Ovary (tissue), 10 donors: ENCODE measurements at places on chromosomes 1 and 21. TPM values are rescaled to one million over a fixed set of nuclear protein-coding genes. Genes with fewer than 3 reads are reported as not detected.

DNA sequence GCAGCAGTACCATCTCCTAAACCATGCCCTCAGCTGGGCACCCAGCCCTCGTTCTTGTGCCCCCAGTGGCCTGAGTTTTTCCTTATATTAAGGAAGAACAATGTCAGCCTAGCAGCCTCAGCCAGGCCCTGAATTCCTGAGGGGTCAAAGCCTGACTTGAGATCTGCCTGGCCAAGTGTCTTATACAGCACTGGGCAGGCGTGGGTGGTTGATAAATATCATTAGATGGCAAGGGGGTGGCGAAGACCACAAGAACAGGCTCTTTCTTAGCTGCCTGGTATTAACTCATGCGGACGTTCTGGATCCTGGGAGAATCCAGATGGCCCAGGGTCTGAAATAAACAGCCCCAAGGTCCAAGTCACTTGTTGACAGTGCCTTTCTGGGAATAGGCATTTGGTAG is 18.3 kb downstream of the NGF start:
- no peak for DNase-seq
- no peak overlapping the region for H3K4me3 ChIP-seq
- H3K27me3 ChIP-seq = no peaks in the 10 kb centered on the region
- H3K4me1 ChIP-seq = peaks cover 18% of the 10 kb centered on the region

- H3K4me3 ChIP-seq = no peak overlapping the region
- peak overlapping the region; percentile 28 for H3K27ac ChIP-seq
- peak; percentile 75 for DNase-seq
- H3K36me3 ChIP-seq = no peaks in the 10 kb centered on the region
- H3K4me1 ChIP-seq = peaks cover 30% of the 10 kb centered on the region
Measured at GRCh38 chr1:223731133-223731770, 18.9 kb downstream of the CAPN2 start.

RAB3B gene
- 1.7 TPM for total RNA-seq

DNA sequence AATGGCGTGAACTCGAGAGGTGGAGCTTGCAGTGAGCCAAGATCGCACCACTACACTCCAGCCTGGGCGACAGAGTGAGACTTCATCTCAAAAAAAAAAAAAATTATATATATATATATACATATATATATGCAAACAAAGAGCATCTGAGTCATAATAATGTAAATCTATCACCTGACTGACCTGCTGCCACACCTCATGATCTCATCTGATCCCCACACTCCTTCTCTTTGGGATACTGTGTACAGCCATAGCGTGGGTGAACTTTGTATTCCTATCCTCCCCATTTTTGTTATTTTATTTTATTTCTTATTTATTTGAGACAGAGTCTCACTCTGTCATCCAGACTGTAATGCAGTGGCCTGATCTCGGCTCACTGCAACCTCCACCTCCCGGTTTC is 2.6 kb upstream of the HDAC1 start:
- no peak for DNase-seq
- H3K27ac ChIP-seq = no peak overlapping the region
- no peak overlapping the region for H3K4me3 ChIP-seq
- no peaks in the 10 kb centered on the region for H3K4me1 ChIP-seq
- no peaks in the 10 kb centered on the region for H3K27me3 ChIP-seq

- no peaks in the 10 kb centered on the region for H3K4me1 ChIP-seq
- H3K4me3 ChIP-seq = no peak overlapping the region
- H3K27ac ChIP-seq = no peak overlapping the region
- no peaks in the 10 kb centered on the region for H3K27me3 ChIP-seq
- no peaks in the 10 kb centered on the region for H3K36me3 ChIP-seq
- DNase-seq = no peak
Measured at GRCh38 chr1:221157026-221157761, 278.0 kb downstream of the HLX start.

AK5 gene
- total RNA-seq = 0.70 TPM

- no peak for DNase-seq
- no peaks in the 10 kb centered on the region for H3K4me1 ChIP-seq
- no peak overlapping the region for H3K27ac ChIP-seq
- H3K27me3 ChIP-seq = no peaks in the 10 kb centered on the region
- no peak overlapping the region for H3K4me3 ChIP-seq
Measured at GRCh38 chr21:33189824-33190223, 39.9 kb upstream of the IFNAR2 start.

- no peaks in the 10 kb centered on the region for H3K36me3 ChIP-seq
- no peak overlapping the region for H3K27ac ChIP-seq
- no peak overlapping the region for H3K4me3 ChIP-seq
- no peaks in the 10 kb centered on the region for H3K27me3 ChIP-seq
- H3K4me1 ChIP-seq = no peaks in the 10 kb centered on the region
- DNase-seq = no peak
Measured at GRCh38 chr21:36754241-36754898, 55.5 kb downstream of the SIM2 start.

- H3K27ac ChIP-seq = no peak overlapping the region
- H3K4me3 ChIP-seq = no peak overlapping the region
Measured at GRCh38 chr1:53430261-53430660, 28.9 kb upstream of the DMRTB1 start.

DNA sequence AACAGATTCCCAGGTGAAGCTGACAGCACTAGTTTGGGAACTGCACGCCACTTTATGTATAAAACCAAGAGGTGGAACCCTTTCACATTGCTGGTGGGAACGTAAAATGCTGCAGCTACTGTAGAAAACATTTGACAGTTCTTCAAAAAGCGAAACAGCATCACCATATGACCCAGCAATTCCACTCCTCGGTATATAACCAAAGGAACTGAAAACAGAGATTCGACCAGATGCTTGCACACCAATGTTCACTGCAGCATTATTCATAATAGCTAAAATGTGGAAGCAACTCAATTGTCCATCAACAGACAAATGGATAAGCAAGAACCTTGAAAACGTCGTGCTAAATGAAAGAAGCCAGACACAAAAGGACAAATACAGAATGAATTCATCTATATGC is 17.5 kb downstream of the RSPH1 start:
- no peak overlapping the region for H3K27ac ChIP-seq
- DNase-seq = no peak
- no peaks in the 10 kb centered on the region for H3K36me3 ChIP-seq
- no peaks in the 10 kb centered on the region for H3K4me1 ChIP-seq

DNA sequence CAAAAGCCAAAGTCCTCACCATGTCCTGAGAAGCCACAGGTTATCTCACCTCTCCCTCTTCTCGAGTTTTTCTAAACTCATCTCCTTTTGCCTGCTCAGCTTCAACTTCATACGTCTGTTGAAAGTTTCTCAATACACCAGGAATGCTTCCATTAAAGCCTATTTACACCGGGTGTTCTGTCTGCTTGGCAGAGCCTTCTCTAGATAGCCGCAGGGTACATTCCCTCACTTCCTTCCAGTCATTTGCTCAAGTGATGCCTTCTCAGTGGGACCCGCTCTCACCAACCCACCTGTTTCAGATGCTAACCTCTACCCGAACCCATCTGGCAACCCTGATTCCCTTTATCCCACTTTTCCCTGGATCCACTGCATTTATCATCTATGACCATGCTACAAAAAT is 257.0 kb upstream of the ADGRL2 start:
- DNase-seq = no peak
- no peaks in the 10 kb centered on the region for H3K36me3 ChIP-seq
- no peak overlapping the region for H3K4me3 ChIP-seq
- no peaks in the 10 kb centered on the region for H3K4me1 ChIP-seq

- H3K27ac ChIP-seq = no peak overlapping the region
- DNase-seq = no peak
- no peaks in the 10 kb centered on the region for H3K27me3 ChIP-seq
- H3K4me3 ChIP-seq = no peak overlapping the region
Measured at GRCh38 chr1:226725897-226726267, 13.2 kb downstream of the ITPKB start.

- no peak overlapping the region for H3K27ac ChIP-seq
- DNase-seq = no peak
- H3K27me3 ChIP-seq = no peaks in the 10 kb centered on the region
- H3K4me3 ChIP-seq = no peak overlapping the region
- no peaks in the 10 kb centered on the region for H3K36me3 ChIP-seq
Measured at GRCh38 chr1:5562769-5563168, 429.5 kb downstream of the NPHP4 start.

DNA sequence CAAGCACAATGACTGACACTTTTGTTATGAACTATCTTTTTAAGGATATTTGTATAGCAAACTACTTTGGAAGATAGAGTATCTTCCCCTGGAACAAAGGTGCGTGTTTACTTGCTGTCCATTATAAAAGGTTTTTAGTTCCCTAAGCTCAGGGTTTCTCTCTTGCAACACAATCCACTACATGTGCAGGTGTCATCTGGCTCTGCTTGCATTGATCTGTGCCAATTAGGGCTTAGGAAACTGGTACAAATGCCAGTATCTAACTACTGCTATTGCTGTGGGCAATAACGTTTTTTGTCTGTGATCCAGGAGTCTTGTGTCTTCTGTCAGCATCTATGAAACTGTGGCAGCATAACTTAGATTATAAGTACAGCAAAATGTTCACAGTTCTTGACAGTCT is 68.3 kb upstream of the ABCD3 start:
- no peaks in the 10 kb centered on the region for H3K4me1 ChIP-seq
- H3K4me3 ChIP-seq = no peak overlapping the region
- H3K27ac ChIP-seq = no peak overlapping the region
- no peak for DNase-seq
- H3K27me3 ChIP-seq = no peaks in the 10 kb centered on the region

DNA sequence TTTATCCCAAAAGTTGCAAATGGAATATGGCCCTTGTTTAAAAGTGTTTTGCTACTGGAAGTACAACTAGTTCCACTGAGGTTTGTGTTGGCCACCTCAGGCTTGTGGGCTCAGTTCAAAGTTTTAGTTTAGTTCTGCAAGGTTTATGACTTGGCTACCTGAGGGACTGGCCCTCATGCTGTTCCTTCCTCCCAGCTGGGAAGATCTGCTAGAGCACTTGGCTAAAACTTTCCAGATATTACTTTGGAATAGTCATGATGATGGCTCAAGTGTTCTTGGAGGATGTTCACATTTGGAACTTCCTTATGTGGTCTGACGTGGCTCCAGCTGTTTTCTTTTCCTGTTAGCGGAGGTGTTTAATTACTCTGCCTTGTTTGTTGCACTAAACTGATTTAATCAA is 110.2 kb upstream of the IVNS1ABP start:
- H3K36me3 ChIP-seq = no peaks in the 10 kb centered on the region
- no peaks in the 10 kb centered on the region for H3K27me3 ChIP-seq
- no peaks in the 10 kb centered on the region for H3K4me1 ChIP-seq
- no peak for DNase-seq
- H3K27ac ChIP-seq = no peak overlapping the region

TCHH gene
- total RNA-seq = 0.08 TPM

KCNK1 gene
- 3.4 TPM for total RNA-seq

DNA sequence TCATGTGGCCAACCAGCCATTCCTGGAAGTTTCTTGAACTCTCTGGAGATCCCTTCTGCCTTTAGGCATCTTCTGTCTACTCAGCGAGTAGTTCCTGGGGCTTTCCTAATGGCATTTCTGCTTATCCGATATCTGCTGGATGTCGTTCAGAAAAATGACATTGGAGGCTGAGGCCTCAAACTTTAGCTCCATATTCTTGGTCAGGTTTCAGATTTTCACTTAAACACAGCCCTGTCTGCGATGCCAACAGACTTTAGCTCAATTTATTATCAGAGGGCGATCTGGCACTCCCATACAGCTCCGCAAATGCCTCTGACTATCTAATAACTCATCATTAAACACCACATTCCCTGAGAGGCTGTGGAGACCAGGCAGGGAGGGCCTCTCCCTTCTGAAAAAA is 46.3 kb upstream of the ETS2 start:
- peaks cover 6% of the 10 kb centered on the region for H3K4me1 ChIP-seq
- DNase-seq = no peak
- no peak overlapping the region for H3K4me3 ChIP-seq
- H3K27me3 ChIP-seq = no peaks in the 10 kb centered on the region

- peak within 1 kb of the TSS; percentile 37 for H3K4me3 ChIP-seq
- DNase-seq = peak; percentile 7
- H3K27ac ChIP-seq = no peak within 1 kb of the TSS
- H3K27me3 ChIP-seq = no peaks in the 10 kb centered on the region
- H3K36me3 ChIP-seq = no peaks in the 10 kb centered on the region
Measured at GRCh38 chr1:103108376-103109150, at the start of gene COL11A1. Gene COL11A1, minus strand, starts transcription at chr1:103108522. Its CDS starts 344 bp downstream, at chr1:103108178.

DMRTA2 gene
- not detected for total RNA-seq

CDA gene
- not detected for total RNA-seq

DNA sequence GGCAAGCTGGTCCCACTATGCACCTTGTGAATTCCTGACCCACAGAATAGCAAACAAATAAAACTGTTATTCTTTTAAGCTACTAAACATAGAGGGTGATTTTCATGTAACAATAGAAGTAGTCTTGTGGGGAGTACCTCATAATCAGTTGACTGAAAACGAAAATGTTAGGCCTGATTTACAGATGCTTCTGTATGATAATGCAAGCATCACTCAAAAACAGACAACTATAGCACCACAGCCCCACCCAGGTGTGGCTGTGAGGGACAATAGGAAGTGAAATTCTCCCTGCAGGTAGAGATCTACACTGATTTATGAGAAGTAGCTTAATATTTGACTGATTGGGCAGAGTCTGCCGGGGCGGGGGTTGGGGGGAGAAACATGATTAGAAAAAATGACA is 26.5 kb upstream of the KRTAP19-8 start:
- H3K4me3 ChIP-seq = no peak overlapping the region
- DNase-seq = no peak
- no peaks in the 10 kb centered on the region for H3K27me3 ChIP-seq
- no peak overlapping the region for H3K27ac ChIP-seq
- H3K4me1 ChIP-seq = no peaks in the 10 kb centered on the region

GRCh38 chr1:11157394-11157793 is 31.8 kb upstream of the ANGPTL7 start:
- no peaks in the 10 kb centered on the region for H3K36me3 ChIP-seq
- no peak for DNase-seq
- no peak overlapping the region for H3K4me3 ChIP-seq

DNA sequence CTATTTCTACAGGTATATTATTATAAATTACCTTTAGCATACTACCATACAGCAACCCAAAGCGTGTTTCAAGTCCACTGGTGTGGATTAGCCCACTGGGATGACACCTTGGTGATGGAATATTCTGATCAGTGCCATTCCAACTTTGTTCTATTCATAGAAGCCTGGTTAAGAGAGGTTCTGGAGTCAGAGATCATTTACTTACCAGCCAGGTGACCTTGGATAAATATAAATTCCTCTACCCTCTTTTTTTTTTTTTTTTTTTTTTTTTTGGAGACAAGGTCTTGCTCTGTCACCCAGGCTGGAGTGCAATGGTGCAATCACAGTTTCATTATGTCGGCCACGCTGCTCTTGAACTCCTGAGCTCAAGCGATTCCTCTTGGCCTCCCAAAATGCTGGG is at the start of gene SPATA45:
Gene SPATA45 (minus strand): TSS at position 101 of the 400 bp plus-strand sequence. CDS start 11,500 bp downstream, outside the sequence.
- no peak for DNase-seq
- H3K4me3 ChIP-seq = no peak within 1 kb of the TSS
- no peaks in the 10 kb centered on the region for H3K27me3 ChIP-seq
- no peak within 1 kb of the TSS for H3K27ac ChIP-seq

GRCh38 chr1:2023187-2023586 is 4.0 kb downstream of the GABRD start:
- H3K4me3 ChIP-seq = no peak overlapping the region
- DNase-seq = no peak
- H3K27ac ChIP-seq = no peak overlapping the region
- H3K36me3 ChIP-seq = no peaks in the 10 kb centered on the region

- no peak within 1 kb of the TSS for H3K27ac ChIP-seq
- no peak within 1 kb of the TSS for H3K4me3 ChIP-seq
Measured at GRCh38 chr1:159302095-159302494, at the start of gene FCER1A. Gene FCER1A, plus strand, starts transcription at chr1:159302336. Its CDS starts 29 bp downstream, at chr1:159302365.

ENO1 gene
- 569 TPM for total RNA-seq

GRCh38 chr1:109718495-109718894 is 6.4 kb downstream of the GSTM5 start:
- no peak for DNase-seq
- H3K27ac ChIP-seq = no peak overlapping the region
- no peaks in the 10 kb centered on the region for H3K36me3 ChIP-seq
- peaks cover 15% of the 10 kb centered on the region for H3K4me1 ChIP-seq
- H3K4me3 ChIP-seq = no peak overlapping the region

CXADR gene
- total RNA-seq = 1.5 TPM
